ENCODE measurements at places on chromosomes 11 and 22.
A peak's percentile ranks its signal among the peaks of the same experiment; 100 is the strongest.

- DNase-seq: no peak
Measured at GRCh38 chr11:26951809-26952515, 42.0 kb upstream of the FIBIN start.

- DNase-seq: no peak
Measured at GRCh38 chr11:131218542-131218941, 151.9 kb upstream of the NTM start.

GRCh38 chr11:69205743-69206612 lies 50.2 kb downstream of the SMIM38 start:
- peak; percentile 44 for DNase-seq

DNA sequence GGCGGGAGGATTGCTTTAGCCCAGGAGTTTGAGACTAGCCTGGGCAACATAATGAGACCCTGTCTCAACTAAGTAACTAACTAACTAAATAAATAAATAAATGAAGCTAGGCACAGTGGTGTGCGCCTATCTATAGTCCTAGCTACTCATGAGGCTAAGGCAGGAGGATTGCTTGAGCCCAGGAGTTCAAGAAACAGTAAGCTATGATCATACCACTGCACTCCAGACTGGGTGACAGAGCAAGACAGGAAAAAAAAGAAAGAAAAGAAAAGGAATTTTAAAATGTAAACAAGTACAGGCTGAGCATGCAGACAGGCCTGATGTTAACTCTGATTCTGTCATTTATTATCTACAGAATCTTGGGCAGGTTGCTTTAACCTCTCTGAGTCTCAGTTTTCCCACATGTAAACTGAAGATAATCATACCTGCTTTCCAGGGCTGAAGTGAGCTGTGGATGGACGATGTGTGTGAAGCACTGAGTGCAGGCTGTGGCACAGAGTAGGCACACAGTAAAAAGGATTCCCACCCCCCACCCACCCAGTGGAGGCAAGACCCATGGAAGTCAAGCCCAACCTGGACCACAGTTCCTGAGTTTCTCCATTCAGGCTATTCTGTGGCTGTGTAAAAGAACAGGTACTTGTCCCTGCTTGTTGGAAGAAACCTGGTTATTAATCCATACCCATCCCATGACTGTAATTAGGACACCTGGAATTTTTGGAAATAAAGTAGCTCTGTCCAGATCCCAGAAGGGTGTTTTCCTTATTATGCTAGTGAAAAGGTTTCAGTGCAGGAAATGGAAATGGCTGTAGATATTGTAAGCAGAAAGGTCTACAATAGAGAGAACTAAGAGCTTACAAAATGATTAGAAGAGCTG lies 18.7 kb upstream of the SCUBE2 start:
- no peak for DNase-seq

GRCh38 chr22:21816787-21817496 lies 50.5 kb downstream of the MAPK1 start:
- DNase-seq: no peak

DNA sequence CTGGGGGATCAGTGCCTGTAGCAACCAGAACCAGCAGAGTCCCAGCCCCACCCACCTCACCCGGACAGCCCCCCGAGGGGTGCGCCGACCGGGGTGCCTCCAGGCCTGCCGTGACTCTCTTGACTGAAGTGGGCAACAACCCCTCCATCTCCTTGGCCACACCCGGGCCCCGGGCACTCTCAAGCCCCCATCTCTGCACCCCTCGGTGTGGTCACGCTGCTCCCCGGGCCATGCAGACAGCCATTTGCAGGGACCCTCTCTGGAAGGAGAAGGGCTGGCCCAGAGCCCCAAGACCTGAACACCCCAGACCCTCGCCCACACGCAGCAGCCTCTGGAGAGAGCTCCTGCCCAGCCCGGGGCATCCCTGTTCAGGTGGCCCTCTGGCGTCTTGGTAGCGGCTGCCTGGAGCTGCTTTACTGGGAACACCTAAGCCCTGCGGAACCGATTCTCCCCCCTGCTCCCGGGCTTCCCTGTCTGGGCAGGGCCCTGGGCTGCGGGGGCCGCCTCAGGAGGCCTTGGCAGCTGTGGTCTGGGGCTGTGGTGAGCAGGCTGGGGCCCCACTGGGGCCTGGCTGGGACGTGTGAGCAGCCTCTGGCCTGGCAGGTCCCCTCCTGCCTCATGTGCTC lies 84.9 kb downstream of the WNT7B start:
- no peak for DNase-seq

DNA sequence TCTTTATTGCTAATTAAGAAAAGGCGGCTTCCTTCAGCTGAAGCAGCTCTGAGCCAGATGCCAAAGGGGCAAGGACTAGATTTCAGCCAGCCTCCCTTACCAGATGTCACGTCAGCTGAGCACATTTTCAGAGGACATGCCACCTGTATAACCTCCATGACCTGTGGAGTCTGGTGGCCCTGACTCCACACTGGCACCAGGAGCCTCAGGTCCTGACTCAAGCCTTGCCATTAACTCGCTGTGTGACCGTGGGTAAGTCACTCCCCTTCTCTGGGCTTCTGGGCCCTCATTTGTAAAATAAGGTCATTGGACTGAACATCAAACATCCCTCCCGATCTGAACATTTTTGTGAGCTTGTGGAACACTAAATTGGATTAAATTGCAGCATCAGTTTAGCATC lies 46.0 kb downstream of the FBXO7 start:
- DNase-seq: no peak

- DNase-seq: no peak
Measured at GRCh38 chr11:34640050-34640923, 19.4 kb downstream of the EHF start.

- DNase-seq: peak; percentile 54
Measured at GRCh38 chr11:76589477-76589876, 81.1 kb downstream of the LRRC32 start.

DNA sequence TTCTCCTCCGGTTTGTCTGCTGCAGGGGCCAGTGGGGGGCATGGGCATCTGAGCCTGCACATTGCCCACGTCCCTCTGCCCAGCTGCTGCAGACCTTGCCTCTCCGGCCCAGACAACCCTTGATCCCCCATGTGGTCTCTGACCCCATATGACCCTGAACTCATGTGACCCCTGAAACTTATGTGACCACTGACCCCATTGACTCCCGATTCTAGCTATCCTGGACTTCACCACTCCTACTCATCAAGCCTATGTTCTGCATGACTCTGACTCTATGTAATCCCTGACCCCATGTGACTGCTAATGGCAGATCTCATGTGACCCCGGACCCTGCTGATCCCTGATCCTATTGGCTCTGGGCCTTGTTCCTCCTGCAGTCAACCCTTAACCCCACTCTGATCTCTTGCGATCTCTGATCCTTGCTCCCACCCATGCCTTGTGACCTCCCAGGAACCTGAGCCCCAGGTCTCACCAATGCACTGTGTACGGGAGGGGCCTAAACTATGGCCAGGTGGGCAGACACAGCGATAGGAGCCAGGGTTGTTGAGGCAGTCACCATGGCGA lies 5.7 kb downstream of the LTBP3 start:
- DNase-seq: no peak

DNA sequence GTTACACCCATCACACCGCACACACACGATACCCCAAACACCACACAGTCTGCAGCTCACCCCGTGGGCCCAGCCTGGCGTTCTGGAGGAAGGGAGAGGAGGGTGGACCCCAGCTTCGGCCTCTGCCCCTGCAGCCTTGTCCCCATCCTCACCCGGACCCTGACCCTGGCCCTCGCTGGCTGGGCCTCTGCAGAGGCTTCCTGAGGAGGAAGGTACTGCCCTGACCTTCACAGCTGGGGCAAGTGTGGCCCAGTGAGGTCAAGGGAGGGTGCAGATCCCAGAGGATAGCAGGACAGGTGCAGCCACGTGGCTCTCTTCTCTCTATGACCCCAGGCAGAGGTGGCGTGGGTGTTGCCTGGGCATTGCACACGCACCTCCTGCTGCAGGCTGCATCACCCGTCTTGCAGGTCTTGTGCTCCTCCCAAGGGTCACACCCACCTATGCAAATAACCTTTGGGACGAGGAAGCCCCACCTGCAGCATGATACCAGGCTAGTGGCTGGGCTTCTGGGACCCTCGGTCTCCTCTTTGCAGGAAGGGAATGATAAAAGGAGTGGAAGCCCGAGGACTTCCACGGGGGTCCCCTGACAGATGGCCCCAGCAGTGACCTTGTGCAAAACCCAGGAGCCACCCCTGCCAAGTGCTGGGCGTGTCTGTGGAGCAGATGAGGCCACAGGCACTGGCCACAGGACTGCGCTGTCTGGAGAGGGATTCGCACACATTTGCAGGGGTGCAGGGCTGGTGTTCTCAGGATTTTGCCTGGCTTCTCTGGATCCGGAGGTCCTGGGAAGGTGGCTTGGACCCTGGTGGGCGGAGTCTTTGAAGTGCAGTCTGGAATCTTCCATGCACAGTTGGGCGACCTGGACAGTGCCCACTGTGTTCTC lies 1241.5 kb downstream of the BRD1 start:
- DNase-seq: no peak

DNA sequence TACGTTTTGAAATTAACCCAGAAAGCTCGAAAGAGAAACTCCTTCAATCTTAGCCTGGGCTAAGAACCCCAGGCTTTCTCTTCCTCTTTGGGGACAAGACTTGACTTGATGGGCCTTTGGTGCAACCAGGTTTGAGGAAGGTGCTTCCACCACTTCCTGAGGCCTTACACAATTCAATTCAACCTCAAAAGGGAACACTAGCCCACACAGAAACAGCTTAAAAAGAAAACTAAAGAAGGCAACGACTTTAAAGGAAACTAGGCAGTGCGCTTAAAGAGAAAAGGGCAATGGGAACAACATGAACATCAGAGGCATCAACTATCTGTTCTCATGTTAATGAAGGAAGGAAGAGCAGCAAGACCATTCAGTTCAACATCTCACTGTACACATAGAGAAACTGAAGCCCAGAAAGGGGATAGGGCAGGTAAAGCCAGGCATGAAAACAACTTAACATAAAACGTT lies 24.8 kb downstream of the PAK1 start:
- DNase-seq: no peak

GRCh38 chr22:27462190-27462589 lies 339.4 kb downstream of the MN1 start:
- DNase-seq: no peak

- DNase-seq: no peak
Measured at GRCh38 chr11:27312110-27312509, 50.9 kb downstream of the CCDC34 start.

GRCh38 chr11:103418014-103418413 lies 308.8 kb downstream of the DYNC2H1 start:
- no peak for DNase-seq

GRCh38 chr11:95277868-95278267 lies 46.9 kb upstream of the SESN3 start:
- no peak for DNase-seq

GRCh38 chr11:112525270-112525669 lies 264.6 kb upstream of the PLET1 start:
- DNase-seq: no peak

GRCh38 chr11:134578807-134579723 lies 167.0 kb upstream of the B3GAT1 start:
- DNase-seq: no peak

DNA sequence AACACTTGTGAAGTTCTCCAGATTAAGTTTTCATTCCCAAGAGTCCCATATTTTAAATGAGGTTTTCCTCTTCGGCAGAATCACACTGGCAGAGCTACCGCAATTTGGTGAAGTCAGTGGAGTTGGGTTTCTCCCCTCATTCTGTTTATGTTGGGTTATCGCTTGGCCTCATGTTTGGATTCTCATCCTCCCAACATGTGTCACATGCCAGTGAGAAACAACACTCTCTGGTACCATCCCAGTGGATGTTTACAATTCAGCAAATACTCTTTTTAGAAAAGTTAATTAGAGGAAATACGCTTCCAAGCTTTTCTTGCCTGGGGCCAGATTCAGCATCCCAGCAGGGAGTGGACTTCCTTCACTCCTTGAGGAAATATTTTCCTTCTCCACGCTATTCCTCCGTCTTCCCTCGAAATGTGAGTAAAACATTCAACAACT lies 2.1 kb downstream of the PAMR1 start:
- DNase-seq: no peak

- no peak for DNase-seq
Measured at GRCh38 chr11:34120651-34121050, 15.2 kb downstream of the NAT10 start.

DNA sequence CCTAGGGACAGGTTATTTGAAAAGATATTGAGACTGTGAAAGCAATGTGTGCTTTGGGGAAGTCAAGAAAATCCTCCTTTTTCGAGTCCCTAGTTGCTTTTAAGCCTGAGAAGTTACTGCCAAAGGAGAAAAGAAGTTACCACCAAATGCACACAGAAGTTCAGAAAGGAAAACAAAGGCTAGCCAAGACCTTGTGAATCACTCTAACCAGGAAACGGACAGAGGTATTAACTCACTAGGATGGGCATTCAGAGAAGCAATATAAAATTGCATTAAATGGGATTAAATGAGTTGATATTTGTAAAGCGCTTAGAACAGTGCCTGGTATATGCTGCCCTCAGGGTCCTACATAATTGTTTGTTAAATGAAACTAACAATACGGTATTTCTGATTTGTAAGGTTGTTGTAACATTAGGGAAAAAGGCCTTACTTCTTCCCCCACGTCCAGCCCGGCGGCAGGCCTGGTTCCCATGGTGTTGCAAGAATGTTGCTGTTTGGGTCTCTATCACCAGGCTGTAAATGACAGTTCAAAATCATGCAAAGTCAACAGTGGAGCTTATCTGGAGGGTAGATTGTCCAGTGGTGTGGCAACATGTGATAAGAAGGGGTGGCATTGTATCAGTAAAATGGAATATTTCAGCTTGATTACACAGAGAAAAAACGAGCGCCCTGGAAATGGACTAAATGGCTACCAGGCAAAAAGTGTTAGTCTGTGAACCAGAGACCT lies 7.1 kb downstream of the TMA7B start:
- no peak for DNase-seq

DNA sequence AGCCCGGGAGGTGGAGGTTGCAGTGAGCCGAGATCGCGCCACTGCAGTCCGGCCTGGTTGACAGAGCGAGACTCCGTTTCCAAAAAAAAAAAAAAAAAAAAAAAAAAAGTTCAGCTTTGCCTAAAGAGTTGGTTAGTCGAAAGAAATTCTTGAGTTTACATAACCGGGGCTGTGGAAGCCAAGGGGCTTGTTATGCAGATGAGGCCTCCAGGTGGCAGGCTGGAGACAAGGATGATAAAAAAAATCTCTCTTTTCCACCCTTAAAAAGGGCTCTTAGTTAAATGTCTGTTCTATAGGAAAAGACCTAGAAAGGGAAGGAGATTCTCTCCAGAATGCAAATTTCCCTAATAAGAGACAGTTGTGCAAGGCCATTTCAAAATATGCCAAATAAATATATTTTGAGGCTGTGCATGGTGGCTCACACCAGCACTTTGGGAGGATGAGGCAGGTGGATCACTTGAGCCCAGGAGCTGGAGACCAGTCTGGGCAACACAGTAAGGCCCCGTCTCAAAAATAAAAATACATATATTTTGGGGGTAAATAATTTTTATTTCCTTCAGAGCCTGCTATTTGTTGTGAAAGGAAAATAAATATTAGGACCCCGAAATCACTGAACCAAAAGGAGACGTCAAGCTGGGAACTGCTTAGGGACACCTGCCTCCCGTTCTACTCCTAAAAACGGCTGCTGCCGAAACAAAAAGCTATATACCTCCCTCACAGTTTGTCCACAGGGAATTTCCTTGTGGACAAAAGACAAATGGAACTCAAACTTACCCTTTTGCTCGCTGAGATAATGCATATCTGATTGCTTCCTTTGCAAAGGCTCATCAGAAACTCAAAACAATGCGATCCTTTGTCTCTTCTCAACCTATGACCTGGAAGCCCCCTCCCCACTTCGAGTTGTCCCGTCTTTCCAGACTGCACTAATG lies 2.4 kb upstream of the IFITM2 start:
- DNase-seq: peak; percentile 85

Measured in sciatic nerve (tissue), 2 donors.